Activated CD8-positive, alpha-beta memory T cell treated with anti-CD3 and anti-CD28 coated beads, Interleukin-2, amount 10 ng/mL, durations not matched to agents 7 days and 5 days (primary cell): ENCODE measurements at places on chromosomes 5 and 9. TPM values are rescaled to one million over a fixed set of nuclear protein-coding genes. Genes with fewer than 3 reads are reported as not detected.

FAM221B gene
- not detected for total RNA-seq

SKIC3 gene
- total RNA-seq: 64.1 TPM

ANKRD20A1 gene
- total RNA-seq: not detected

MAST4 gene
- 25.2 TPM for total RNA-seq

ANGPTL2 gene
- total RNA-seq: not detected

PAPPA gene
- not detected for total RNA-seq

DAPK1 gene
- 6.8 TPM for total RNA-seq

TRPM6 gene
- total RNA-seq: not detected

TXNDC8 gene
- total RNA-seq: not detected

SOHLH1 gene
- total RNA-seq: not detected

DIRAS2 gene
- not detected for total RNA-seq

- peaks cover 34% of the 10 kb centered on the region for H3K36me3 ChIP-seq
- H3K27me3 ChIP-seq: no peaks in the 10 kb centered on the region
- H3K4me1 ChIP-seq: peaks cover 22% of the 10 kb centered on the region
Observed at GRCh38 chr5:35735718-35736117, 118.1 kb downstream of the SPEF2 start.

GRCh38 chr9:90044710-90045151 lies 439.9 kb downstream of the GADD45G start:
- H3K27ac ChIP-seq: no peak overlapping the region
- peaks cover 9% of the 10 kb centered on the region for H3K4me1 ChIP-seq

DNA sequence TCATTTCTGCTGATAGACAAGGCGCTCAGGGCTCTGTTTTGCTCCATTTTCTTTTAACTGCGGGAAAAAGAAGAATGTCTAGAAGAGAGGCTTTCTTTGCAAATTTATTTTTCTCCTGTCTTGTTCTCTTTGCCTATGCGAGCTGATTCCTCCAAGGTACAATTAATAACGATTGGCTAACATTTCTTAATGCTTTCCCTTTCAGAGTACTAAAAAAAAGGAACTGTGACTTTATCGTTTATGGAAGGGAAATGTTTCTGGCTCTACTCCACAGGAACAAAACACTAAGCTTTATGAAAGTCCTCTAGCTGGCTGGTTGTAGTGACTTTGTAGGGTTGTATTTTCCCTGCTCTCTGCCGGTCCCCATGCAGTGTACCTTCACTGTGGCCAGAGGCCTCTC lies 11.7 kb downstream of the NSG2 start:
- no peaks in the 10 kb centered on the region for H3K4me1 ChIP-seq
- H3K27me3 ChIP-seq: peaks cover 5% of the 10 kb centered on the region
- no peaks in the 10 kb centered on the region for H3K36me3 ChIP-seq
- H3K4me3 ChIP-seq: no peak overlapping the region

GRCh38 chr5:17436761-17437221 lies 61.2 kb upstream of the TAF11L2 start:
- no peak overlapping the region for H3K27ac ChIP-seq
- no peak for DNase-seq
- H3K27me3 ChIP-seq: no peaks in the 10 kb centered on the region

GRCh38 chr9:134221273-134222017 lies 57.1 kb upstream of the RNU6ATAC start:
- H3K27me3 ChIP-seq: no peaks in the 10 kb centered on the region
- no peaks in the 10 kb centered on the region for H3K4me1 ChIP-seq
- H3K36me3 ChIP-seq: no peaks in the 10 kb centered on the region

DNA sequence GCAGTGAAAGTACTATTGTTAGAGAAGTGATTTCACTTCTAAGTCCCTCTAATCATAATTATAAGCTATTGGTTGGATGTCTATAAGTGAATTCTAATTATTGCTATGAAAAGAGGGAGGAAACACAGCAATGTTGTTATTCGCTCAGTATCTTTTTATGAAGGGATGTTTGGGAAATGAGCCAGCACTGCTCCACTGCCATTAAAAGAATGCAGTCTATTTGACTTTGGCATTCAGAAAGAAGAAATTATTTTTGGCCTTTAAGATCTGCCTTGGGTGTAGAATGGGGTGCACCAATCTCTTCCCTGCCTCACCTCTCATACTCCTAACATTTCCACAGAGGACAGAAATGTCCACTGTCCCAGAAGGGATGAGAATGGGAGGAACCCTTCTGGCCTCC lies 332.0 kb downstream of the SPATA31D1 start:
- no peaks in the 10 kb centered on the region for H3K36me3 ChIP-seq
- no peak overlapping the region for H3K27ac ChIP-seq
- no peak for DNase-seq
- H3K4me1 ChIP-seq: no peaks in the 10 kb centered on the region
- no peaks in the 10 kb centered on the region for H3K27me3 ChIP-seq
- H3K4me3 ChIP-seq: no peak overlapping the region

DNA sequence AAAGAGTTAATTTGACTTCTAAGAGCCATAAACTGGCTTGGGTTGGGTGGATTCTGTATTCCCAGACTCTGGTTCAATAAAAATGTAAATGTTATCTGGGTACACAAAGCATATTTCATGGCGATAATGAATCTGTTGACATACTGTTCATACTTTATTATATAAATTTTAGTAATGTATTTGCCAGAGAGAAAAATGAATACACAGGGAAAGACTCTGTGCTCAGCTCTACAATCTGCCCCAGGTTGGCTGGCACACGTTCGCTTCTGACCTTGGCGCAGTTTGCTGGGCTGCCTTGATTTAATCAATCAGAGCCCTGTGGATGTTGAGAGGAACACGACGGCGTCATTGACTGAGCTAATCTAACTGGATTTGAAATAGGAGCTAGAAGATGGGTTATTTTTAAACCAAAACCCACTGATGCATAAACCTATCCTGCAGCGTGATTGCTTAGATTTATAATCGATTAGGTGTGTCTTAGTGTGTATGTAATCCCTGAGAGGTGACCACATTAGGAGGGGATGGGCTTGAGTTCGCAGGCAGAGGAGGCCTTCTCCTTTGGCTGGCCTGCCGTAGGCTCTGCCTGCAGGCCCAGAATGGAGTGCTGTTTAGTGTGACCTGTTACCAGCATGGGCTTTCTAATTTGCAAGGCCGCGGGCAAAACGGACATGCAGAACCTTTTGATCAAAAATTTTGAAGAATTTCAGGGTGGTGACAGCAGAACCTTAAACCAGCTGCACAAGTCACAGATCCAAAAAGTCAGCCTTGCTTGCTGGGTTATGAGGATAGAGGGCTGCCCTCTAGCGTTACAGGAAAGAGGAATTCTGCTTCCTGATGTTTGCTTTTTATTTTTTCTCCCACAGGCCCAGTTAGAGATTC lies 3.9 kb upstream of the ADCY2 start:
- DNase-seq: no peak
- H3K36me3 ChIP-seq: peaks cover 4% of the 10 kb centered on the region
- H3K27me3 ChIP-seq: peaks cover 19% of the 10 kb centered on the region
- H3K27ac ChIP-seq: no peak overlapping the region
- no peaks in the 10 kb centered on the region for H3K4me1 ChIP-seq

DNA sequence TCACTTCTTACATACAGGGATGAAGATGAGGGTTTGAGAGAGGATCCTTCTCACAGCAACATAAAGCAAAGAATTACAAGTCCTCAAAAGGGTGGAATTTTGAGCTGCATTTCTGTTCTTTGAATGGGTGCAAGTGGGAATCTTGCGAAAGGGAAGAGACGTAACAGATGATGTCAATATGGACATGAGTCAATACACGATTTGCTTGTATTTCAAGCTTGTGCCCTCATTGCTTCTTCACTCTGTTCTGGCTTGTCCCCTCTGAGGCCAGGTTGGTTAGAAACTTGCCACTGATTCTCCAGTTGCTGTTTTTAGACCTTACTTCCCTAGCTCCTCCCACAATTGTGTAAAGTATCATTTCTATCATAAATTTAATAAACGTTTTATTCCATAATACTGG lies 104.8 kb upstream of the CLINT1 start:
- H3K4me1 ChIP-seq: no peaks in the 10 kb centered on the region
- H3K27me3 ChIP-seq: peaks cover 16% of the 10 kb centered on the region
- DNase-seq: no peak
- H3K4me3 ChIP-seq: no peak overlapping the region
- no peaks in the 10 kb centered on the region for H3K36me3 ChIP-seq

DNA sequence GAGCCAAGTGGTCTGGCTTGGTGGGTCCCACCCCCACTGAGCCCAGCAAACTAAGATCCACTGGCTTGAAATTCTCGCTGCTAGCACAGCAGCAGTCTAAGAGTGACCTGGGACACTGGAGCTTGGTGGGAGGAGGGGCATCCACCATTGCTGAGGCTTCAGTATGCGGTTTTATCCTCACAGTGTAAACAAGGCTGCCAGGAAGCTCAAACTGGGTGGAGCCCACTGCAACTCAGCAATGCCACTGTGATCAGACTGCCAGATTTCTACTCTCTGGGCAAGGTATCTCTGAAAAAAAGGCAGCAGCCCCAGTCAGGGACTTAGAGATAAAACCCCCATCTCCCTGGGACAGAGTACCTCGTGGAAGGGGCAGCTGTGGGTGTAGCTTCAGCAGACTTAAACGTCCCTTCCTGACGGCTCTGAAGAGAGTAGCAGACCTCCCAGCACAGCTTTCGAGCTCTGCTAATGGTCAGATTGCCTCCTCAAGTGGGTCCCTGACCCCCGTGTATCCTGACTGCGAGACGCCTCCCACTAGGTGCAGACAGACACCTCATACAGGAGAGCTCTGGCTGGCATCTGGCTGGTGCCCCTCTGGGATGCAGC lies 18.2 kb upstream of the STK32A start:
- no peaks in the 10 kb centered on the region for H3K36me3 ChIP-seq
- no peak overlapping the region for H3K4me3 ChIP-seq
- H3K4me1 ChIP-seq: no peaks in the 10 kb centered on the region

DNA sequence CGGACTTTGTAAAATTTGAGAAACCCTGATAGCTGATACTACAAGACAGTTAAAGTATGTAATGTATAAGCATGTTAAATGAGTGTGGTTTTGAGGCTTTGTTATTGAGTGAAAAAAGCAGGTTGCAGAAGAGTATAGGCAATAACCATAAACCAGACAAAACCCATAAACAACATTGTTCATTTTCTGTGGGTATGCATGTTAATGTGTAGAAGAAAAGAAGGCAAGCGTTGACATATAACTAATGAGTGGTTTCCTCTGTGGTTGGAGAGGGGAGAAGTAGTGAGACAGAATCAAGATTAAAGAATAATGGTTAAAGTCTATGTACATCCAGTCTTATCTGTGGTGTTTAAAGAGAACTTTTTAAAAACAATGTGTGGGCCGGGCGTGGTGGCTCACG lies 26.2 kb downstream of the RAD23B start:
- no peak for DNase-seq
- H3K4me3 ChIP-seq: no peak overlapping the region
- H3K36me3 ChIP-seq: peaks cover 65% of the 10 kb centered on the region
- peak overlapping the region; percentile 76 for H3K27ac ChIP-seq
- peaks cover 46% of the 10 kb centered on the region for H3K4me1 ChIP-seq

DNA sequence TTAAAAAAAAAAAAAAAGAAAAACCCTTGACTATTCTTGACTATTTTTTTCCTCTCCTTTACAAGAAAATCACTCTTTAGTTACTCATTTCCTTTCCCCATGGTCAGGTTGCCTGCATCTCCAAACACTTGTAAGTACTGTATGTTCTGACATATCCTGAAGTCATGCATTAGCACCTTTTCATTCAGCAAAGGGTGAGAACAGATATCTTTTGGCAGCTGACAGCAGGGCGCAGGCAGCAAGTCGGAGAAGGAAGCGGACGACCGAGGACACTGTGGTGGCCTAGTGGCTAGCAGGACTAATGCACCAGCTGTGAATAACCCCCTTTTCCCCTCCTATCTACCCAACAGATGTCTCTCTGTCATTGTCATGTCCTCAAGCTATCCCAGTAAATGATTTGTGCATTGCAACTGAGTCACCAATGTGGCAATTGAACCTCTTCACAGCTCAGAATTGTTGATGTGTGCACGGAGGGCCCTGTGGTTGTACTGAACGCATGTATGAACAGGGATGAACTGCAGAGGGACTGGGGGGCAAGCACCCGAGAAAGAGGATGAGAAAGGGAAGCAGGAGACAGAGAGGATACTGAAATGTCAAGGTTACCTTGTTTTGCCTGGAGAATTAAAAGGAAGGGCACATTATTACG lies 996.0 kb upstream of the ARRDC3 start:
- H3K36me3 ChIP-seq: no peaks in the 10 kb centered on the region
- H3K4me3 ChIP-seq: no peak overlapping the region
- no peak for DNase-seq
- no peaks in the 10 kb centered on the region for H3K4me1 ChIP-seq
- H3K27ac ChIP-seq: no peak overlapping the region
- no peaks in the 10 kb centered on the region for H3K27me3 ChIP-seq

- H3K27ac ChIP-seq: no peak within 1 kb of the TSS
- H3K4me3 ChIP-seq: peak within 1 kb of the TSS; percentile 19
- H3K36me3 ChIP-seq: no peaks in the 10 kb centered on the region
- peaks cover 1% of the 10 kb centered on the region for H3K4me1 ChIP-seq
- peaks cover 81% of the 10 kb centered on the region for H3K27me3 ChIP-seq
Observed at GRCh38 chr5:175444060-175444904, at the start of gene DRD1. DRD1 (minus strand) TSS chr5:175444182; CDS start chr5:175443099, 1,083 bp downstream.

DNA sequence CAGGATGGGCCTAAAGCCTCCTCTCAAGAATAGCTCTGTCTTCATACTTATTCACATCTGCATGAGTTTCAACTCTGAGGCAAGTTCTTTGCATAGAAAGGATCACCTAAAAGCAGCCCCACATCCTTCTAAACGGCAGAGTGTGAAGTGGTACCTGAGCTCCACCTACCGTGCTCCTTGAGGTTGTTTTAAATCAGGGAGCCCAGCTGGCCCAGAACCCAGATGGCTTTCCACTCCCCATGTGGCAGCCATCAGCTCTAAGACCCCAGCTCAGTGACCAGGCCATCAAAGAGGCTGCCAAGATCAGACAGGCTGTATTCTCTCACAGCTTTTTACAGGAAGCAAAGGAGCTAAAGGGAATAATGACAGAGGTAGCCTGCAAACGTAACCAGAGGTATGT lies 299.3 kb downstream of the RASEF start:
- H3K27me3 ChIP-seq: no peaks in the 10 kb centered on the region
- no peak overlapping the region for H3K27ac ChIP-seq
- H3K36me3 ChIP-seq: no peaks in the 10 kb centered on the region
- no peak overlapping the region for H3K4me3 ChIP-seq
